ENCODE measurements at places on chromosomes 4 and X.

- DNase-seq: no peak
Measured at GRCh38 chr4:11720292-11720691, 291.6 kb upstream of the HS3ST1 start.

DNA sequence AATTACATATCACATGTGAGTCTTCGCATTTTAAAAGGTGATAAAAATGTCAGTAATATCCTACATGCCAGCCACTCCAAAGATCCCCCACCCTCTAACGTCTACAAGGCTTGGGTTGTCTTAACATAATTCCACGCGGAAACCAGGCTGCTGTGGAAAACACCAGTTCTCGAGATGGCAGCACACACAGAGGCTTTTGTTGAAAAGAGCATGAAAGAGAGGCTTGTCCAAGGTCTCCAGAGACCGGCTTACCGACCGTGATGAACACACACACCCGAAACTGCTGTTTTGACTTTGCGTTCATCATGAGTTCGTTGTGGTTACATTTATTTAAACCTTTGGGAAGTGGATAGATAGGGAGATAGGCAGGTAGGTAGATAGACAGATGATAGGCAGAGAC, 87.9 kb downstream of the CRLF2 start:
- DNase-seq: no peak

DNA sequence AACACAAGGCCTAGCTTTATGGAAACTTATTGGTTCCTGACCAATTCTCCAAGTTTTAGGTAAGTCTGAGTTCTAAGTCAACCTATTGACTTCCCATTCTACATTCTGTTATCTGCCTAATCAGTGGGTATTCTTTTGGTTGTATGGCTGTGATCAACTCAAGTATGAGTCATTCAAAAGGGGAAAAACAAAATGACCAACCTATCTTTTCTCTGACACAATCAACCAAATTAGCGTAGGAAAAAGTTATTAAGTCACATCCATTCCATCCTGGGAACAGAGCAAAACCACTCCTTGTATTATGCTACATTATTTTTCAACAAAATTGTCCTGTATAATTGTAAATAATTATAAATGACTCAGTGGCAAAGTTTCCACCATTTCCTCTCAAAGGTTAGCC, 136.2 kb downstream of the SHROOM4 start:
- no peak for DNase-seq

DNA sequence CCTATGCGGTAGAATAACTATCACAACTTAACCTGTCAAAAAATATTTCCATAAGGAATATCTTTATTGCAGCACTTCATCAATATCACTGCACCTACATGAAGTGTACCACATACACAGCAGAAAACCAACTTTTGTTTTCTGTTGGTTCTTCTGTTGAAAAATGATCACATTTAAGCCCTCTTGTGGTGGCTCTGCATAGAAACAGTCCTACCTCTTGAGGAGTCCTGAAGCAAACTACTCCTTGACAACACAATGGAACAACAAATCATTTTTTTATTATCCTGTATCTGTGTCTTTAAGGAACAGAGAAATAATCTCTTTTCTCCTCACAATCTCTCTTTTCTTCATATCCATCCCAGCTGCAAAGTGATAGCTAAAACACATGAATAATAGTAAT, 39.8 kb upstream of the ATOH1 start:
- no peak for DNase-seq

- DNase-seq: no peak
Measured at GRCh38 chr4:47827343-47828047, 10.4 kb downstream of the CORIN start.

DNA sequence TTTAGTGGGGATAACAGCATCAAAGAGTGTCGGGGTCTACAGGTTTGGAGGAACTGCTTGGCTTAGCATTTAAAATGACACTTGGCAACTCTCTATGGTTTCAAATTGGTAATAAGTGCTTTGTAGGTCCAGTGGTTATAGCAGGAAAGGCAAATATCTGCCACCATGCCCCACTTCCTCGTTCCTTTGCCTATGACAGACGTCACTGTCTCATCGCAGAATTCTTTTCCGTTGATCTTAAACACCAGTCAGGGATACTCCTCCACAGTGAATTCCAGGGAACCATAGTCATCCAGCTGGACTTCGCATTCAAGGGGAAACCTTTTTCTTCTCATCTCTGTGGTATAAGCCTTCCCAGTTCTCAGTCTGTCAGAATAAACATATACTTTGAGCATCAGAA, 319.1 kb downstream of the GPAT3 start:
- no peak for DNase-seq

DNA sequence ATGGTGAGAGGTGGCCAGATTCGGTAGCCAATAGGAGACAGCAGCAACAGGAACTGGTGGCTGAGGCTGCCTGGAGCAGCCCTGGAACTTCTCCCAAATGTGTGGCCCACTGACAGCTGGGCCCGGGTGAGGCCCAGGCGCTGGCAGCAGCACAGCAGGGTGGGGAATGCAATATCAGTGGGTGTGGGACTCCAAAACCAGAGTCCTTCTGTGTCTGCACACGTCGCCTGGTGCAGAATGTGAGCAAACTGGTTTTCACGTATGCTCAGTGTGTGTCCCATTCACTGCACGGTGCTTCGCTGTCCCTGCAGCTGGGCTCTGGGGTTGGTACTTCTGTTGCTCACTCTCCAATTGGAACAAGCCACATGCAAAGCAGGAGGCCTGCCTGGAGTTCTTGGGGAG, 14.4 kb upstream of the CENPU start:
- DNase-seq: no peak

- DNase-seq: peak; percentile 20
Measured at GRCh38 chr4:37675587-37676290, 10.4 kb downstream of the RELL1 start.

DNA sequence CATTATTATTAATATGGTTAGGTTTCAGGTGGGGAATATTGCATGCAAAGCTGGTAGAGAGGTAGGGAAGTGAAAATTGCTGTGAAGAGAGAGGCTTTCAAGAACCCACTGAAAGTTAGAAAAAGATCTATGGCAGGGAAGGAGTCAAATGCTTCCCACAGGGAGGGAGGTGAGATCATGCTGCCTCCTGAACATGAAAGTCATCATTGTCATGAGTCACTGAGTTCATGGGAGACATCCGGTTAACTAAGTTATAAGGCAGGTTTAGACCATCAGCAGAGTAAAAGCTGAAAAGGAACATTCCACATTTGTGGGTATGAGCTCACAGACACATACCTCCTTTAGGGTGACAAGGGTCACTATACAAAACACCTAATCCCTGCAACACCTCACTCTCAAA, 16.2 kb downstream of the GATB start:
- DNase-seq: no peak

GRCh38 chr4:130659320-130659719, 1563.4 kb downstream of the C4orf33 start:
- DNase-seq: no peak

- no peak for DNase-seq
Measured at GRCh38 chr4:176425035-176425434, 105.3 kb downstream of the SPCS3 start.

- no peak for DNase-seq
Measured at GRCh38 chrX:13341491-13342101, 21.7 kb upstream of the ATXN3L start.

DNA sequence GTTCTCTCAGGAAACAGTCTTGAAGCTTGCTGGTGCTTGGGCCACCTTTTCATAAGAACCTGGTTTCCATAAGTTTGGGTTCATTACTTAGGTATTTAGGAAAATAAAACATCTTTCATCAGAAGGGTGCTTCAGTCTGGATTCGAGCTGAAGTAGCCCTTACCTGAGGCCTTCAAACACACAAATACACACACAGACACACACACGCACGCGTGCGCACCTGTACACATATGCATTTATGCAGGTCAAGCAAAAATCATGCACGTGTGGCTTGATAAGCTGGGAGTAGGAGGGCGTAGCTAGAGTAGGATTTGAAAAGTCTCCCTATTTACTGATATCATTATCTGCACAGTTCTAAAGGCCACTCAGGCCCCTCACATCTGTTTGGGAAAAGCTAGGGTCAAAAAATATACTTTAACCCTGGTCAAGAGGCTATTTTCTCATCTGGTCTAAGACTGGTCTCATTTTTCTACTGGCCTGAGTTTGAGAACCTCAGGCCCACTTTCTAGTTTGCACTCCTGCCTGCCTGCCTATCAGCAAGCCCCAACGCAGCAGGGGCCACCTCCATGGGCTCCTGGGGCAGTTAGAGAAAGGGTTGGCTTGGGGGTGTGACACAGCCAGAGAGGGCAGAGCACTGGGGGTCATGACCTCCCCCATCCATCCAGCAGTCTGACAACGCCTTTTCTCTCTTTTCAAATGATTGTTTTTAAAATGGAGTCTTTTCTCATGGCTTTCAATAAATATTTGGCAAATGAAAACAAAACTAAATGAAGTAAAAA, 64.3 kb downstream of the RASL11B start:
- DNase-seq: no peak

- DNase-seq: no peak
Measured at GRCh38 chr4:116724249-116724648, 361.1 kb downstream of the TRAM1L1 start.

DNA sequence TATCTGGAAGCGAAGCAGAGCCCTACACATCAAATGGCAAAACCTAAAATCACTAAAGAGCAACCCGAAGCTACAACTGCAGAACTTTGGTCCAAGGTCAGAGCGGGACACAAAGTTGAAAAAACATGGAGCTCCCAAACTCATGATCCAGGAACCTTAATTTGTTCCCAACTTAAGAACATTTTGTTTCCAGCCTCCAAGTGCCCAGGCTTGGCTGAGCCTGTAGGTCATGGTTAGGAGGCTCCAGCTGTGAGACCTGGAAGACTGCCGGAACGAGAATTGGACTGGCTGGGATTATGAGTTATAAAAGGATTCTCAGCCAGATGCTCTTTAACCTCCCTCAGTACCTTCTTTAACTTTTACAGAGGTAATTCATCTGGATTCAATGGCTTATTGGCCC, 349.1 kb upstream of the DDX53 start:
- DNase-seq: no peak

DNA sequence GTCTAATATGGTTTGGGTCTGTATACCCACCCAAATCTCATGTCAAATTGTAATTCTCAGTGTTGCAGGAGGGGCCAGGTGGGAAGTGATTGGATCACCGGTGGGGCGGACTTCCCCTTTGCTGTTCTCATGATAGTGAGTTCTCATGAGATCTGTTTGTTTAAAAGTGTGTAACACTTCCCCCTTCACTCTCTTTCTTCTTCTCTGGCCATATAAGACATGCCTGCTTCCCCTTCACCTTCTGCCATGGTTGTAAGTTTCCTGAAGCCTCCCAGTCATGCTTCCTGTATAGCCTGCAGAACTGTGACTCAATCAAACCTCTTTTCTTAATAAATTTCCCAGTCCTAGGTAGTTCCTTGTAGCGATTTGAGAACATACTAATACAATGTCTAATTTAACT, 19.7 kb upstream of the SCRG1 start:
- DNase-seq: peak; percentile 19

DNA sequence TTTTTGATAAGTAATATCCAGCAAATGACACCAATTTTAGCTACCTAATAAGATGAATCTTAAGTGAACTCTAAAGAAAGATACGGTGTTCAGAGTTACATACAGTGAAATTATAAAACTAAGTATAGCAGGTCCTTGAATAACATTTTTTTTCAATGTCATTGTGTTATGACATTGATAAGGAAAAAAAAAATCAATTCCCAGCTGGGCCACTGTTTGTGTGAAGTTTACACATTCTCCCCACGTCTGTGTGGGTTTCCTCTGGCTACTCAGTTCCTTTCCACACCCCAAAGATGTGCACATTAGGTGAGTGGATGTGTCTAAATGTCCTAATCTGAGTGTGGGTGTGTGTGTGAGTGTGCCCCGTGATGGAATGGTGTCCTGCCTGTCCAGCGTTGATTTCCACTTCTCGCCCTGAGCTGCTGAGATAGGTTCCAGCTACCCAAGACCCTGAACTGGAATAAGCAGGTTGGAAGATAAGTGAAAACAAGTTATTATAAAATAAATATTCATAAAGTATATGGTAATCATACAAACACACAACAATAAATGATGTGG, 31.2 kb upstream of the PPM1K start:
- DNase-seq: no peak

GRCh38 chr4:183422962-183423631, 21.3 kb upstream of the CDKN2AIP start:
- no peak for DNase-seq

- DNase-seq: no peak
Measured at GRCh38 chrX:134661295-134661694, 3.0 kb upstream of the PLAC1 start.

- DNase-seq: peak; percentile 30
Measured at GRCh38 chr4:2042204-2042946, 16.8 kb upstream of the NAT8L start.

DNA sequence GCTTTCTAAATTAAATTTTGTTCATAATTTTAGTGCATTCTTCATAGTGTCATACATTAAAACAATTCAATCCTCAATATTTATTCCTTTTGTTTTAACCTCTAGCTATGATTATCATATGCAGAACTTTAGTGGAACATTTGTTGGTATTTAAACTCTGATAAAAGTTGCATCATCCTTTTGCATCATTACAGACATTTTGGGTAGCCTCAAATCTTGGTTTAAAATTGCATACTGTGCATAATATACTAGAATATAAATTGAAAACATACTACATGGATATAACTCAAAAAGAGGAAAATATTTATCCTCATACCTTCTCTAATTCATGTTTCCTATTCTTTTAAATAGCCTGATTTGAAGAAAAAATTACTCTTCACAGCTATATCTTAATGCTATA, 97.3 kb upstream of the NAP1L5 start:
- no peak for DNase-seq

DNA sequence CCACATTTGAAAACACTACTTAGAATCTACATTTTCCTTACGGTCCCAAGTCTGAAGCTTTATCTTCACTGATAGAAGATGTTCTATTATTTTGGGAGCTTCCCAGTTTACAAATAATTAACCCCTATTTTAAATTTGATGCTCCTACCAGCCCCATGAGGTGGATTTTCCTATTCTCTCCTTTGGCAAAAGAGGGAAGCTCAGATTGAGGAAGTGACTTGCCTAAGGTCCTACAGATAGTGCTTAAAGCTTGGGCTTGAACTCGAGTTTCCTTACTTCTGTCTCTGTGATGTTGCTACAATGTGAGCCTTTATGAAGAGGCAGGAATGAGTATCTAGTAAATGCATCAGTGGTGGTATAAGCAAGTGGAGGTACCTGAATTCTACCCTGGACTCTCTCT, 27.5 kb downstream of the HEPH start:
- no peak for DNase-seq

DNA sequence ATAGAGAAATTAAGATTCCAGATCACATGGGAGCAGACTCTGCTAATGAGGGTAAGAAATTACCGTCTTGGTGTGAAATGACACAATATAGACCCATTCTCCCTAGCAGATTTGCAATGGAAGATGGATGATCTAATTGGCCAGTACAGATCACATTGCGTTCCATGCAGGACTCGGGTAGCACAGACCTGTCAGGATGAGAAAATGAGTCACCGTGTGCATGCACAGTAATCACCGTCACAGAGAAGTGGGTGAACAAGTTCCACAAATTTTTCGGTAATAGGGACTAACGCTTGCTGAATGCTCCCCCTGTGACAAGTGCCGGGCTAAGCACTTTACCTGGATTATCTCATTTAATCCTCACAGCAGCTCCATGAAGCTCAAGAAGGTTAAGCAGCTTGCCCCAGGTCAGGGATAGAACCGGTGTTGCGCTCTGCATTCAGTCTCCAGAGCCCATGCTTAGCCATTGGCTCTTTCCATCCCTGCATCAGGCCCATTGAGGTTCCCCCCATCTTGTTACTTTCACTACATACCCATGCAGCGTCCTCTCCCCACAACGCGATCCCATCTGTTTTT, 375.6 kb downstream of the FBXW7 start:
- no peak for DNase-seq

GRCh38 chr4:145042601-145043285, 55.3 kb downstream of the ANAPC10 start:
- no peak for DNase-seq

- no peak for DNase-seq
Measured at GRCh38 chrX:118862091-118862490, 38.5 kb downstream of the ZCCHC12 start.

All from CD4-positive, alpha-beta T cell treated with Interleukin-15 for 1 hour (primary cell).